ENCODE measurements at places on chromosomes 3 and 15.

DNA sequence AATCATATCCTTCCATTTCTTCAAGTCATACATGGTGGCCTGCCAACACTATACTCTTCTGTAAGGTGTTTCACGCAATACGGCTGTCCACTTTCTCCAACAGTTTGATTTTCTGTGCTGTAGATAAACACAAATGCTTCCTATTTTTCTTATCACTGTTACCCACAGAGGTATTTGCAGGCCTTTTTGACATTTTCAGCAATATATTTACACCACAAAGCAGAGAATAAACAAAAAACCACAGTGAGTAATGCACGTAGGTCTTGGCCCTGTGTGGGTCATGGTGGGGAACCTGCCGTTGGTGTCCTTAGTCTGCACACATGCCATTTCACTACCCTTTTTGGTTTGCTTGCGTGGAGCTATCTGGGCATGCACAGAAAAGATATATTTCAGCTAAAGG lies 59.5 kb downstream of the LRRC28 start:
- DNase-seq = no peak

DNA sequence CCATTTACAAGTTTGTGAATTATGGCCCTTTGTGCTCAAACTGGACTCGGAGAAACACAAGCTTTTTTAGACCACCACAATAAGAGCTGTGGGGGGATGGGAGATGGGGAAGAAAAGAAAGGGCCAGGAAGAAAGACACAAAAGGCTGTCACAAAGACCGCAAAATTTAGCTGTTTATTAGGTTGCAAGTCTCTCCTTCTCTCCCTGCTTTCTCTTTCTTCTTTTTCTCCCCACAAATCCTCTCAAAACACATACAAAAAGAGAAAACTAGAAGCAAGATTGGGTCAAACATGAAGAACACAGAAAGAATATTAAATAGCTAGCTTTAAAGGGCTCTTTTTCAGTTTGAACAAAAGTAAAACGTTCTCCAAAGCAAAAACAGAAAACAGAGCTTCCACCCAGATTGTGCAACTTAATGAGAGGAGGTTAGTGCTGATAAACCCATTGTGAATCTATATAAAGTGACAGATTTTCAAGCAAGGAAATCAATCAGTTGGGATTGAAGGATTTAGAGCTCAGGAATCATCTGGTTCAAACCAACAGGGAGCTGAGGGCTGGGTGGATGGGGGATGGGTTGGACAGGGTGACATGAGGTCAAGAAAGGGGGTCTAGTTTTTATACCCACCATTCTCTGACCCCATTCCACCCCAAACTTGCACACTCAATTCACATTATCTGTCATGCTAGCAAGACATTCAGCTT lies 87.3 kb downstream of the DHX30 start:
- DNase-seq = no peak

GRCh38 chr3:143535994-143536784 lies 312.1 kb downstream of the SLC9A9 start:
- no peak for DNase-seq

- no peak for DNase-seq
Observed at GRCh38 chr3:128823631-128824030, 55.8 kb upstream of the ACAD9 start.

DNA sequence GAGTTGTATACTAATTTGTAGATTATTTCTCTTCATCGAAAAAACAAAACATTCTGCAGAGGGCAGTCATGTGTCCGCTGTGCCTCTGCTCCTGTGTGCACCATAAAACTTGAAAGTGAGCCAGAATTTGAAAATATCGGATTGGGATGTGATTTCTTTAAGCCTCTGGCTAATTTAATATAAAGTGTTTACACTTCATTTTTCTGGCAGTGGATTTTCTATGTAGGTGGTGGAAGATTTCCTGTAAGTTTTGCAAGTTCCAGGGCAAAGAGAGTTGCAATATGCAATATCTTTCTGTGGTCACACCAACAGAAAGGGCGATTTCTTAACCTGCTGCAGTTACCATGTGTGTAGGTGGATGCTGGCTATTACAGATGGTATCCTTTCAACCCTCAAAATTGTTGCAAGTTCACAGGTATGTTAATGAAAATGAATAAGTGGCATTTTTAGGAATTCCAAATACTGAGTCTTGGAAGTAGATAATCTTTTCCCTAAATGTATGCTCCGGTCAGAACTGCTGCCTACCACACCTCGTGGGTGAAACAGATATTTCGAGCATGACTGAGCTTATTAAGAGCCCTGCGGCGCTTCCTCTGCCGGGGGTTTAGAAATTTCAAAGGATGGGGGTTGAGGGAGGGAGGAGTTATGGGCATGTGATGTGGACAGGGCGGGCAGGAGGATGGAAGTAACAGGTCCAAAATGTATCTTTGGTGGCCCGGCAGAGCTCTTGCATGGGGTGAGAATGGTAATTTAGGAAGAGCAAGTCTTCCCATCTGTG lies 134.0 kb downstream of the PGPEP1L start:
- no peak for DNase-seq

DNA sequence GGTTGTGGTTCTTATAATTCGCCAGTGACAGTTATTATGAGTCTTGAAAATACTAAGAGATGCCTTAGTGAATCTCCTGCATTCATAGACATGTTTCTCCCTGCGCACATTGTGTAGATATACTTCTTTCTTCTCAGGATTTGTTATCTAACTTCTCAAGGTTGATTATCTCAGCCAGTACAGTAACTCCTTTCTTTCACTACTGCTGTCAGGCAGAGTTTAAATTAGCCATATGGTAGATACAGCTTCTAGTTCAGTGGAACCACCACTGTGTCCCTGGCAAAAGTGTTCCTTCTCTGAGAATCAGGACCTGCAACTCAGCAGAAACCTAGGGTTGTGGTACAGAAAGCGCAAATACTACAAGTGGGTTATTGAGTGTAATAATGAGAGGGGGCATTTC lies 175.0 kb upstream of the SGO1 start:
- DNase-seq = no peak

DNA sequence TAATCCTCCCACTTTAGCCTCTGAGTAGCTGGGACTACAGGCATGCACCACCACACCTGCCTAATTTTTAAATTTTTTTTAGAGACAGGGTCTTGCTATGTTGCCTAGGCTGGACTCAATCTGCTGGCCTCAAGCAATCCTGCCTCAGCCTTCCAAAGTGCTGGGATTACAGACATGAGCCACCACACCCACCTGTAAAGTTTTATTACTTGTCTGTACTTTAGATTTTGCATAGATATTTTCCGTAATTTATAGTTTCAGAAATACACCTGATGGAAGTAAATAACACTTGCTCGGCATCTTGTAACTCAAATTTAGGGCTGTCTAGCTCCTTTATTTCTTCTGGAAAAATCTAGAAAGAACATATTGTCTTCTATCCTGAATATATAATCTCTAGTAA lies 5.8 kb downstream of the DZIP3 start:
- no peak for DNase-seq

DNA sequence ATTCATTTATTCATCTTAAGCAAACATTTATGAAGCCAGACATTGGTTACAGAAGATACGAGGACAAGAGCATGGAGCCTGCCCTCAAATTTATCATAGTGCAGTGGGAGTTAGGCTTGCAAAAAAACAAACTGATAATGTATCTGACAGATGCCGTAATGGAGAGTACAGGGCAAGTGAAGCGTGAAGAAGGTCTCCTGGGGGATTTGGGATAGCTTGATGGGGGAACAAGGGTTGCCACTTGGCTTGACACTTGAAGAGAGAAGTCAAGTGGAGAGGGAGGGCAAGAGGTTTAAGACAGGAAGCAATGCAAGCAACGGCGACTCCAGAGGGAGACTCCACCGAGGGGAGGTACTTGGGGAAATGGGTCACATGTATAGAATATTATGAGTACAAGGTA lies 129.3 kb downstream of the SSR3 start:
- no peak for DNase-seq

DNA sequence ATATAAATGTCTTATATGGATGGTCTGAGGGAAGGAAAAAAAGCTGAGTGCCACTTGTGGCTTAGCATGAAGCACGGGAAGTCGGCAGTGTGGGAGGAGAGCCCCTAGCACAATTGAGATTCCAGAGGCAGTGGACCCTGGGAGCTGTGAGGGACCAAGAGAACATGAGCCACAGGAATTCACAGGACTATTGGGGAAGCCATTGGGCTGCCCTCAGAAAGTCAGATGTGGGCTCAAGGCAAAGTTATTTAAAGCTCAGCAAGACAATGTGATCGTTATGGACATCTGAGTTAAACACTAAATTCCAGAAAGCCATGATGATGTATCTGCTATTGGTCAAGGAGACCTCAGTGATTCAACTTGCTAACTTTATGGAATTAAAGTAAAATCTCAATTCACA lies 380.8 kb upstream of the IL12A start:
- DNase-seq = no peak

DNA sequence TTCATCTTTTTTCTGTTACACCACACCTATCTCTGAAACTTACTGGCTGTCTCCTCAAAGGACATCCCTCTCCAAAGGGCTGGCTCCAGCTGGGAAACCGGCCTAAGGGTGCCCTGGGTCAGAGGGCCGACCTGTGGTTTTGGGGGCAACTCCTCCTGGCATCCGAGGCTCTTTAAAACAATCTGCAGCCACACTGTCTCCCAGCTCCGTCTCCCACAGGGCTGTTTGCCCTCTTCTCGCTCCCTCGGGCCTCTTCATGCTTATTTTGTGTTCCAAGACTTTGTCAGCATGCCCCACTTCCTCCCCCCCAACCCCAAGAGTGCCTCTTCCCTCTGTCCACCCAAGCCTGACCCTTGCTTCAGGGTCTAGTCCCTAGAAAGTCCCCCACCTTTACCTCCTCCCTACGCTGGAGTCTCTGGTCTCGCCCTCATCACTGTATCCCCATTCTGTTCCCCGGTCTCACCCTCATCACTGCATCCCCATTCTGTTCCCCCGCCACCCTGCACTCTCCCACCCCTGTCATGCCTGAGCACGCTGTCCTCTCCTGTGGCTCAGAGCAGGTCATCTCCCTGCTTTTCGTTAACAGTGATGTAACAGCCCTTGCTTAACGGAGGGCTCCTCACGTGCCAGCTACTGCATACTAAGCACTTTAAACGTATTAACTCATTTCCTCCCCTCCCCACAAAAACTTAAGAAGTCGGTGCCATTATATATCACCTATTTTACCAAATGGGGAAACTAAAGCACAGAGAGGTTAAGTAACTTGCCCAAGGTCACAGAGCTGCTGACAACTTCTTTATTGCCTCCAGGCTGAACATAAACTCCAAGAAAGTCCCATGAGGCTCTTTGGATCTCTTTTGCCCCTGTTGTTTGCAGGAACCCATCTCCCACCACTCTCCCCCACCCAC lies 1.1 kb upstream of the CSK start:
- DNase-seq = no peak

- DNase-seq = no peak
Observed at GRCh38 chr3:72782521-72782920, 65.7 kb downstream of the SHQ1 start.

DNA sequence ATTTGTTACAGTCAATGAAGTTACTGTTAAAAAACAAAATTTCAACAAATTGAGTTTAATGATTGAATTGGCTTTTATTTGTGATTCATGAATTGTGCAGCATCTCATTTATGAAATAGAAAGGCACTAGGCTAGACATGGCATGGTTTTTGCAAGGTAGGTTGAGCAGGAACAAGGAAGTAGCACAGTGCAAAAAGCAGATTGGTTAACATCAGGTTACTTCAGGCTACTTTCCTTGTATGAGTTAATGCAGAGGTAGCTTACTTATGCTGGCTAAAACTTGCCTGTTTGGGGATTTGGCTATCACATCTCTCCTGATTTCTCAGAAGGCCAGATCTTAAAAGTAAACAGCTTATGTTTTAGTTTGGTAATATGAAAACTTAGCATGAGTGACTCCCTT lies 23.0 kb upstream of the SV2B start:
- no peak for DNase-seq

DNA sequence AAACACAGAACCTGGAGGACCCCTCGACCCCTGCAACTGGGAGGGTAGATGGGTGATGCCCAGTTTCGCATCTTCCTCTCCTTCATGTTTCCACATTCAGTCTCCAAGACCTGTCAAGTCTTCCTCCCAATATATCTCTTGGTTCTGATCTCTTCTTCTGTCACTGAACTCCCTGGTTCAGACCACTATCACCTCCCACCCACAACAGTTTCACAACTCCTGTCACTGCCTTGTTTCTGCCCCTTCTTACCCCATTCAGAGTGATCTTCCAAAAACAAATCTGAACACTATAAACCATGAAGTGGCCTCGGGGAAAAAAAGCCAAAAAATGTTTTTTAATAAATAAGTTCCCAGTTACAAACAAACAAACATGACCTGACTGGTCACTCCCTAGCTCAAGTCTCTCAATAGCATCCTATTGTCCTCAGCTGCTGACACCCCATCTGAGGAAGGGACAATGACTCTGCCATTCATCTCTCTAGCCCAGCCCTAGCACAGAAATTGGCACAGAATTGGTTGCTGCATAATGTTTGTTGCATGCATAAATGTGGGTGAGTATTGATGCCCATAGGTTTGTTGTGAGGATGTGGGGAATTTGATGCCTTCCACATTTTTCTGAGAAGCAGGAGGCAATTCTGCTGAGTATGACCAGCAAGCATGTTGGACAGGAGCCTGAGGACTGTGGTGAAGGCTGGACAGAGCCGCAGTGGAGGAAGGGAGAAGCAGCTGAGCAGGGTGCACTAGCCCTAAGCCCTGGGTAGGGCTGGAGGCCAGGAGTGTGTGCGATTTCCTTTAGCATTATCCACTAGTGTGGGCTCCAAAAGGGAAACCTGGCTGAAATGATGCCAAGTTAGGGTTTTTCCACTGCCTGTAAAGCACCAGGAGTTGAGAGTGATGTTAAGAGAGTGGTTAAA lies 12.2 kb upstream of the XYLB start:
- DNase-seq = no peak

GRCh38 chr15:75573648-75574384 lies 5.3 kb downstream of the PTPN9 start:
- no peak for DNase-seq

GRCh38 chr3:10357592-10358308 lies 36.8 kb upstream of the SEC13 start:
- DNase-seq = no peak

DNA sequence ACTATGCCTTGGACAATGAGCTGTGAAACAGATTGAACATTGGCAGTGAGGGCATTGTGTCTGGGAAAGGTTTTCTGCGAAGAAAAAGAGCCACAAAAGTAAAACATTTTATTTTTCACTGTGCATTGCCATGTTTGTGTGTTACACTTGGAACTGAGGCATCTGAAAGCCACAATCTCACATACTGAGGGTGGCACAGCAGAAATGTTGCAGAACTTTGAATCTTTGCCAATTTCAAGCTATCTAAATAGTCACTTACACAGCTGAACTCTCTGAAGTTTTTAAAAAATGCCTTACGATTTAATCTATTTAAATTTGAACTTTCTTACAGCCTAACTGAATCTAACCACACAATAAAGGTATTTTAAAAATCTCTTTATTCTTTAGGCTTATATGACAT lies 154.1 kb upstream of the GRM7 start:
- DNase-seq = no peak

GRCh38 chr3:58490860-58491501 lies 915 bp upstream of the KCTD6 start:
- no peak for DNase-seq

GRCh38 chr3:11629716-11630115 lies 14.0 kb downstream of the VGLL4 start:
- DNase-seq = no peak

- DNase-seq = no peak
Observed at GRCh38 chr15:61025781-61026180, 203.3 kb downstream of the RORA start.
